ENCODE measurements at places on chromosomes 3 and 15.

- DNase-seq = no peak
These were observed 30.8 kb downstream of the MAP4 start for GRCh38 chr3:47985381-47985780.

DNA sequence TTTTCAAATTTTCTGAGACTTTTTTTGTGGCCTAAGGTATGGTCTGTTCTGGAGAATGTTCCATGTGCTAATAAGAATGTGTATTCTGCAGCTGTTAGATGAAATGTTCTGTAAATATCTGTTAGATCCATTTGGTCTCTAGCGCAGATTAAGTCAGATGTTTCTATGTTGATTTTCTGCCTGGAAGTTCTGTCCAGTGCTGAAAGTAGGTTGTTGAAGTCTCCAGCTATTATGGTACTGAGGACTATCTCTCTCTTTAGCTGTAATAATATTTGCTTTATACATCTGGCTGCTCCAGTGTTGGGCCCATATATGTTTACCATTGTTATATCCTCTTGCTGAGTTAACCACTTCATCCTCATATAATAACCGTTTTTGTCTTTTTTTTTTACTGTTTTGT lies 13.2 kb upstream of the TUBGCP5 start:
- DNase-seq = no peak

DNA sequence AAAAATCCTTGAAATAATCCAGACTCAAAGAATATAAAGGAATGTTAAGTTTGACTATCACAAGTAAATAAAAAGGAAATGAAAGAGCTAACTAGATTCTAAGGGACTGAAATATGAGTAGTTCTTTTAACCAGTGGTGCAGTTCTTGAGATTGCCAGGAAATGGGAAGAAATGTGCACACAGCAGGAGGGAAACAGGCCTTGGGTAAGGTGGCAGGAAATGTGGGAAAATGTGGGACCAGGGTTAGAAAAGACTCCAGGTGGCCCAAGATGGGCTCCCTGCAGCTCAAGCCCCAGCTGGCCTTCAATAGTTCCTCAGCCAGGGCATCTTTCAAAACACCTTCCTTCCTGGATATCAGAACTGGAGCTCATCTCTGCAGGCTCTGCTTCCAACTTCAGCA lies 181.3 kb downstream of the ISL2 start:
- DNase-seq = no peak

DNA sequence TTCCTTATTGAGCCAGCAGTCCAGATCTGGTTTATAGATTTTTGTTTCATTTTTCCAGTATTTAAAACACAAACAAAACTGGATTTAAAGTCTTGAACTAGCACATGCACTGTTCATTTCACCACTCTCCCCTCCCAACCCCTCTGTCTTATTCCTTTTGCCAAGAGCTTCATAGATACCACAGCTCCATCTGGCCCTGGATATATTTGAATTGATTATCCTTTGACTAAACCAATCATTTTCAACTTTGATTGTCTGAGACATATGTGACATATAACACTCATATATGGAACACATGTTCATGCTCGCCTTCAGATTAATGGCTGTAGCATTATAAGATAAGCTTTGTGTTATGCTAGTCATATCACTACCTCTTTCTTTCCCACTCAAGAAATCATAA lies 376.6 kb upstream of the NAALADL2 start:
- DNase-seq = no peak

GRCh38 chr3:193573403-193574191 lies 18.9 kb upstream of the ATP13A4 start:
- DNase-seq = no peak

GRCh38 chr15:81899730-81900129 lies 146.1 kb downstream of the MEX3B start:
- DNase-seq = no peak
